ENCODE measurements at places on chromosomes 16 and 17.

- DNase-seq = no peak
These were observed 23.1 kb upstream of the TMEM97 start for GRCh38 chr17:28295677-28296578.

GRCh38 chr16:28820016-28820415 is 2.8 kb upstream of the ATXN2L start:
- no peak for DNase-seq

- DNase-seq = no peak
These were observed 2.8 kb downstream of the TSR3 start for GRCh38 chr16:1348926-1349325.

GRCh38 chr16:86289907-86290306 is 220.4 kb upstream of the FOXF1 start:
- DNase-seq = no peak

GRCh38 chr17:3935825-3936355 is 19.6 kb upstream of the P2RX1 start:
- DNase-seq = no peak

- no peak for DNase-seq
These were observed 556.9 kb upstream of the CDH5 start for GRCh38 chr16:65809627-65810026.

- no peak for DNase-seq
These were observed 860 bp upstream of the ARHGDIG start for GRCh38 chr16:279531-279930.

DNA sequence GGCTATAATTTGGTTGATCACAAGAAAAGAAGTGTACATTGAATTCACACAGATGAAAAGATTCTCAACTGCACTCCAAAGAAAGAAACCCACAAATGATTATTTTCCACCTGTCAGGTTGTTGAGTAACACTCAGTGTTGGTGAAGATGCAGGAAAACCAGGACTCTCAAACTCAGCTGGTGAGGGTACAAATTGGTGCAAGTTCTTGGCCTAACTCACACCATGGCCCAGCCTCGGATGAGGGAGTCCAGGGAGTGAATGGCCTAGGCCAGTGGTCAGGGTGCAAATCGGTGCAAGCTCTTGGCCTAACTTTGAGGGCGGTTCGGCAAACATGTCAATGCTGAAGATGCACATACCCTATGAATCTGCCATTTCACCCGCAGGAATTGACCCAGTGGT is 8.6 kb downstream of the SCNN1B start:
- no peak for DNase-seq

DNA sequence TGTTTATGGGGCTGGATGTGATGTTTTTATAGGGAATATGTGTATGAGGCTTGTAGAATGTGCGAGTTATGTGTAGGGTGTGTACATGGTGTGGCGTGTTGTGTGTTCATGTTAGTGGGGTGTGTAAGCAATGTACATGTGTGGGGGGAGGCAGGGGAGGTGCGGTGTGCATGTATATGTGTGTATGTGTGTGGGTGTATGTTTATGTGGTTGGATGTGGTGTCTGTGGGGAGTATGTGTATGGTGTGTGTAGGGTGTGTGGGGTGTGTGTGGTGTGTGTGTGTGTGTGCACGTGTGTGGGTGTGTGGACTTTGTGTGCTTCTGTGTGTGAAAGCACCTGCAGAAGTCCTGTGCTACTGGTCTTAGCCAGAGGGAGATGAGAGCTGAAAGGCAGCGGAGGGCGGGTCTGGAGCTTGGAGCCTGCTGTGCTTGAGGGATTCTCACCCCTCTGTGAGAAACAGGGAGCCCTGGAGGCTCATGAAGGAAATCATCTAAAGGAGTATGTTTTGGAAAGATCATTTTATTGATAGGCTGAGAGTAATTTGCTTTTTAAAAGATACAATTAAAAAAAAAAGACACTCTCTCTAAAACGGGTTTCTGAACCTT is 222.7 kb downstream of the HS3ST4 start:
- DNase-seq = no peak

GRCh38 chr17:859061-859823 is 77.1 kb downstream of the MRM3 start:
- no peak for DNase-seq

DNA sequence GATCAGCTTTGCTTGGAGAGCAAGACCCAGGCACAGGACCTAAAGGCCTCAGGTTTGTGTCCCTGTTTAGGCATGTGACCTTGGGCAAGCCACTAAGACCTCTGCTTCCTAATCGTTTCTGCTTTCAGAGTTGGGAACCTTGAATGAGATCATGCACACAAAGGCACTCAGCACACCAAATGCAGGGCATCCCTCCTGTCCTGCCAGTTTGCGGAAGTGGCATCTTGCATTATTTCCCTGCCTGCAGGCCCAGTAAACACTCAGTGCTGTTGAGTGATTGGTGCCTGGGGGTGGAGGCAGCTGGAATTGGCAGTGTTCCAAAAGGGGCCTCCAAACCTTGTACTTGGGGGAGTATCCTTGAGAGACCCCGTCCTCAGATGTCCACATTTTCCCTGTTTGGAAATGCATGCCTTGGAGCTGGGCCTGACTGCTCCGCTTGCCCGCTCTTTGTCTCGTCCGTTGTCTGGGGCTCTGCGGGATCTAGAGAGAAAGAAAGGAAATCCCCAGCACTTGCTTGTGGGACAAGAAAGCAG is 28.7 kb downstream of the MRM1 start:
- no peak for DNase-seq

DNA sequence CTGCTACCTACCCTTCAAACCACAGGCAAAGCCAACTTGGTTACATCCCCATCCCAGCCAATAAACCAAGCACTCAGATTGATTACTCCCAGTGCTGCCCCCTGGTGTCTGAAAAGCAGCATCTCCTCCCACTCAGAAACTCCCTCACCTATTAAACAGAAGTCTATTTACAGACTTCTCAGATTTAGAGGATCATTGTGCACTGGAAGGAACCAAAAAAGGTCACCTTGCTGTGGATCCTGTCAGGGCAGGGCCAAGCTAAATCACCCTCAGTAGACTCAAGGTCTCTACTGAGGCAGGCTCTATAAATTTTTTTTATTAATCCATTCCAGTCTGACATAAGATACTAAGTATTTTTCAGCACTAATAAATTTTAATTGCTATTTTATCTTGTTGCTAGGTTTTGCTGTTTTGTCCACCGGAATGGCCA is 17.6 kb downstream of the HIGD1B start:
- peak; percentile 17 for DNase-seq

- DNase-seq = no peak
These were observed 10.2 kb downstream of the NDE1 start for GRCh38 chr16:15660203-15660601.

GRCh38 chr17:68953340-68953997 is 1.7 kb downstream of the ABCA8 start:
- DNase-seq = no peak

- DNase-seq = no peak
These were observed 28.2 kb downstream of the TNFRSF13B start for GRCh38 chr17:16943541-16944333.

GRCh38 chr16:55144651-55145050 is 179.4 kb upstream of the IRX6 start:
- no peak for DNase-seq

- DNase-seq = no peak
These were observed 29.0 kb downstream of the MARCHF10 start for GRCh38 chr17:62778990-62779681.

- DNase-seq = no peak
These were observed 1.8 kb downstream of the KNOP1 start for GRCh38 chr16:19716183-19716582.

DNA sequence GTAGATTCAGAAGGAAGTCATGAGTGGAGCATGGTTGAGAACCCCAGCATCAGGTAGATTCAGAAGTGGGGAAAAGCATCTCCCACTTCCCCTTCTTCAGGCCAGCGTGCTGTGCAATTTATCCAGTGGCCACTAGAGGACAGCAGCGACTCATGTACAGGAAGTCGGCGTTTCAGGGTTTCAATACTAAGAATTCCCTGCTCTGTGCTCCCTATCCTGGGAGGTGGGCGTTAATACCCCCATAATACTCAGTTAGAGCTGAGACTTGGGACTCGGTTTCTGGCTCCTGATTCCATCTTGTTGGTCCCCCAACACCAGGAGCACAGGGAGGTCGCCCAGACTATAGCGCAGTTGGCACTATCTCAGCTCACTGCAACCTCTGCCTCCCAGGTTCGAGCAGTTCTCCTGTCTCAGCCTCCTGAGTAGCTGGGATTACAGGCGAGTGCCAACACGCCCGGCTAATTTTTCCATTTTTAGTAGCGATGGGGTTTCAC is 75.3 kb upstream of the AMZ2 start:
- DNase-seq = no peak

GRCh38 chr17:31007695-31008373 is 37.0 kb downstream of the RNF135 start:
- DNase-seq = no peak

DNA sequence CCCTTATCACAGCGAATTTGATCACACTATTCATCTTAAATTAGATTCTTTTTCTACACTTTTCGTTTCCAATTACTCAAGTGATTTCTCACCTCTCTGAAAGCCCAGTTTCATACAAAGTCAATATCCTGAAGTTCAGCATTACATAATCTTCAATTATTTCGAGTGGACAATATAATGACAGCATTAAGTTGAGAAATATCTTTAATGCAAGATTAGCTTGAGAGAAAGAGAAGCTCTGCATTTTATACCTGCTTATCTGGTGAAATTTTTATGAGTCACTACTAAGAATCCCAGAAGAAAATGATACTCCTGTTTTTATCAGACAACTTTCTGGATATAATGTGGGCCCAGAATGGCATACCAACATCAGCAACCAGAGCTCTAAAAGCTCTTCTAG is 509.6 kb downstream of the KCNJ2 start:
- no peak for DNase-seq

GRCh38 chr17:9444687-9445086 is 130.9 kb downstream of the STX8 start:
- DNase-seq = no peak

- no peak for DNase-seq
These were observed 4.4 kb downstream of the CRLF3 start for GRCh38 chr17:30819971-30820705.

GRCh38 chr16:22898131-22898530 is 84.2 kb downstream of the HS3ST2 start:
- DNase-seq = no peak

GRCh38 chr16:82653550-82654511 is 27.1 kb downstream of the CDH13 start:
- DNase-seq = no peak

GRCh38 chr17:18235743-18236256 is 10.4 kb downstream of the LLGL1 start:
- no peak for DNase-seq

GRCh38 chr16:7304279-7304678 is 28.4 kb upstream of the RBFOX1 start:
- DNase-seq = no peak

DNA sequence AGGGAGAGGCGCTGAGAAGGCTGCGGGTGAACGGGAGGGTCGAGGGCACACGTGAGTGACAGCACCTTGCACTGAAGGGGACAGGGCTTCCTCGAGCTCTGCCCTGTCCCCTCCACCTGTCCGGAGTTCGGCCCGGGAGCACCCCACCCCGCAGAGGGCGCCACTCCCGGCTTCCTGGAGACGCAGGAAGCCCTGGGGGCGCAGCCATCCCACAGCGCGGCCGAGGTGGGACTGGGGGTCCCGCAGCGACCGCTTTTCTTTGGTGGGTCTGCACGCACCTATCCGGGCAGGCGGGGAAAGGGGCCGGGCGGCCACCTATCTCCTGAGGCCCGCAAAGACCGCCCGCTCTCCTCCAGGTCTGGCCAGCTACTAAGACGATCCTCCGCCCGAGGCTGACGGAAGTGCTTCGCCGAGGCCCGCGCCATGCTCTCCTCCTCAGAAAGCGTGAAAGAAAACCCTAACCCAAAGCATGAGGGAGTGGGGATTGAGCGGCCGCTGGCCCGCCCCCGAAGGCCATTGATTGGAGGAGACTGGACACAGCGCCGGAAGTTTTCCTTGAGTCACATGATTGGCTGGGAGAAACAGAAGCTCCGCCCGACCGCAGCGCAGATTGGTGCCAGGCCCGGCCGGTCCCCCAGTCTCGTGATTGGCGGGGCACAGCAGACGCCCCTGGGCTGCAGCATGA is 34.4 kb downstream of the DDX19A start:
- DNase-seq = peak; percentile 91

DNA sequence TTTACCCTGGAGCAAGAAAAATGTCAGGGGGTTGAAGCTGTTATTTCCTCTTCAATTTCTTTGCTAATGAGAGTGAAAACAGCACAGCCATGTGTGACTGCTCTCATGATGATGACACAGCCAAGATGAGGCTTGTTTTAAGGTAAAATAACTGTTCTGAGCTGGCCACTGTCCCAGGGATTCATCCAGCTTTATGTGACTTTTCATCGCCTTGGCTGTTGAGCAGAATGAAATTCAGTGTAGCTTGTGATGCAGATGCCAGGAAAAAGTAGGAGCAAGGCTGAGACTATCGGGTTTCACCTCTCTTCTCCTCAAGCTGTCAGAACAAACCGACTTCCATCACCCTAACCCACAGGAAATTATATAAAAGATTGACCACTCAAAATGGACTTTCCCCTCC is 361.8 kb upstream of the CDH5 start:
- no peak for DNase-seq

DNA sequence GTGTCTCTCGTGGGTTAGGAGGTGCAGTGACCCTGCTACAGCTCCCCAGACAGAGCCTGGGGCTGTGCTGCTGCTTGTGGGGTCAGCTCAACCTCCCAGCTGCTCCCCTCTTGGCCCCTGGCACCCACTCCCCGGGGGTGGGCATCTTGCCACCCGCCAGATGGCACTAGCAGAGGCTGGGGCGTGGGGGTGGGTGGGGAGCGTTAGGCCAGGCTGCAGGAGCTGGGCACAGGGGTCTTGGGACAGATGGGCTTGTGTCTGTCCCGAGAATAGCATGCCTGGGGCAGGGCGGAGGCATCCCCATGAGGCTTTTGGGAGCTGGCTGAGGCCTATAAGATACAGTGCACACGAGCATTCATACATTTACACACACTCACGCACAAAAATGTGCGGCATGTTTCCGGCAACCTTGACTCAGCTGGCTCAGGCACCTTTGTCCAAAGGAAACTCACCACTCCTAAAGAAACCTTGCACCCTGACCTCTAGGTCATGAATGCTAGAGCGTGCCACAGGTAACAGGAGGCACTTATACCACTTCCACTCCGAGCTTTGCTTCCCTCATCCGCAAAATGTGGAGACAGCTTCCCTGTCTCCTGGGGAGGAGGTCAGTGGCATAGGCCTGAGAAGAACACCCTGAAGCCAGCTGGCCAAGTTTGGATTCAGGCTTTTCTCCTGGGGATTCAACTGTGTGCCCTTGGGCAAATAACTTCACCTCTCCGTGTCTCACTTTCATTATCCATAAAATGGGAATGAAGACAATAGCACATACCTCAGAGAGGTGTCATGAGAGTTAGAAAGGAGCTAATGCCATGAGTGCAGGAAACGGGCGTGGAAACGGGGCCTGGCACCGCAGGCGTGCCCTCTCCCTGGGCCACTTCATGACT is 78.9 kb upstream of the LHX1 start:
- DNase-seq = no peak
